ENCODE measurements at places on chromosomes 6 and 20.

- peak; percentile 29 for DNase-seq
These were observed 113.3 kb upstream of the NUP153 start for GRCh38 chr6:17820055-17820454.

- DNase-seq = no peak
These were observed 35.4 kb upstream of the HMGN3 start for GRCh38 chr6:79269877-79270276.

GRCh38 chr6:155439376-155439775 lies 16.3 kb downstream of the NOX3 start:
- no peak for DNase-seq

DNA sequence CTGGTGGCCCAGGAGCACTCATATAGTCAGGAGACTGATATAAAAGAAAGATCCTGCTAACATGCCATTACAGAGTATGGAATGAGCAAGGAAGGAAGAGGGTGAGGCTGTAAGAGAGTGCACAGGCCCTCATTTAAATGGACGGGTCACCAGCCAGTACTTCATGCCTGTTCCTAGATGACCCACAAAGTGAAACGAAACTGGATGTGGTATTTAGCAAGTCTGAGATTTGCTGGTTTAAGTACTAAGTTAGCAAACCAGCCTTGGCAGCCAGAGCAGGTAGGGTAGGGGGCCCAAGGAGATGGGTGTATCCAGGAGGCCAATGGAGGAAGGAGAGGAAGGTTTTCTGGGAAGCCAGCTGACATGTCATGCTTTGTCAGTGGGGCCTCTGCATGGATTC lies 15.9 kb downstream of the NT5E start:
- no peak for DNase-seq

DNA sequence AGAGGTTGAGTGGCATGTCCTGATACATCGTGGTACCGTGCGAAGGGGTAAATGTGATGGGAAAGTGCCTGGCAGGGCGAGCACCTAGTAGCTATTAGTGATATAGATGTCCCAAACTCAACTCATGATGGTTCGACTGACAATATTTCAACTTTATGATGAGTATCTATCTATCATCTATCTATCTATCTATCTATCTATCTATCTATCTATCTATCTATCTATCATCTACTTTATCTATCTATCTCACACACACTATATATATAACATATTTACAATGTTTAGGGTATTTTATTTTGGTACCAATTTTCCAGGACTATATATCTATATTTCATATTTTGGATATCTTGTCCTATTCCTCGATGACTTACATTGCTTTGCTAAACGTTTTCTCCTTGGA lies 5.5 kb downstream of the BCAS1 start:
- no peak for DNase-seq

Measured in WERI-Rb-1 (cell line).